ENCODE measurements at places on chromosomes 3 and 15. TPM values are rescaled to one million over a fixed set of nuclear protein-coding genes. Genes with fewer than 3 reads are reported as not detected.

- no peak overlapping the region for H3K27ac ChIP-seq
- no peaks in the 10 kb centered on the region for H3K27me3 ChIP-seq
- no peak for DNase-seq
- no peak overlapping the region for H3K4me3 ChIP-seq
- no peaks in the 10 kb centered on the region for H3K4me1 ChIP-seq
- H3K36me3 ChIP-seq, result no peaks in the 10 kb centered on the region
Measured at GRCh38 chr3:106176734-106177133, 307.9 kb upstream of the CBLB start.

DNA sequence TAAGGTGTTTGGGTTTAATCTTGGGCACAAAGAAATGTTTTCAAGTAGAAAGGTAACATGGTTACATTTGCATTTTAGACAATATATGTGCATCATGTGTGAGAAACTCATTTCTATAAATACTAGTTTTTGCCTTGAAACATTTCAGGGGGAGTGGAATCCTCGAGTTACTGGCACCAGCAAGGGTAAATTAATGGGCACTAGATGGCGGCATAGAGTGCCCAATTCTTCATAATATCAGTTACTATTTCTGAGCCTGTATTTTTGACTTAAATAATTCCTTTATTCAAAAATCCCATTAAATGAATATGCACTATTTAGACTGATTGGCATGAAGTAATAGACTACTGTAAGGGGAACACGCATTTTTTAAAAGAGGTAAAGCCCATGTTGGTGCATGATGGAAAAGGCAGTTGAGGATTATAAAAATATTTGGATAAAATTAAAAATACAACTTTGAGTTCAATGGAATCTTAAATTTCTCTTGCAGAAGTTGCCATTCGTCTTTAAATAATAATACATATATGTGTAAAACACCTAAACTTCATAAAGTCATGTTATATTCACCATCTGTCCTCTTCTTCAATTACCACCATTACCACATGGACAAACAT lies 106.3 kb downstream of the ZBTB20 start:
- H3K36me3 ChIP-seq, result no peaks in the 10 kb centered on the region
- H3K4me1 ChIP-seq, result no peaks in the 10 kb centered on the region
- H3K4me3 ChIP-seq, result no peak overlapping the region
- no peak overlapping the region for H3K27ac ChIP-seq
- no peaks in the 10 kb centered on the region for H3K27me3 ChIP-seq

DNA sequence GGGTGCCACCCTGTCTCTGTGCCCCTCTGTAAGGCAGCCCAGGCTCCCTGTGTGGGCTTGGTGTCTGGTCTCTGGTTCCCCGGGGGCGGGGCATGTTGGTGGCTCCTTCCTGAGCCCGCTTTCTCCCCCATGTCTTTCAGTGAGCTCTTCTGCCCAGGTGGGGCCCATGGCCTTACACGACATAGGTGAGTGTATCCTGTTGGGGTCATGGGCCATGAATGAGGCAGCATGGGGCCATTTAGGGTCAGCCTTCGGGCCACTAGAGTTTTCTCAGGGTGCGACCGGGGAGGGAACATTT lies 195.1 kb downstream of the UBE3A start:
- no peaks in the 10 kb centered on the region for H3K36me3 ChIP-seq
- no peak overlapping the region for H3K4me3 ChIP-seq
- no peak for DNase-seq
- no peak overlapping the region for H3K27ac ChIP-seq

- no peaks in the 10 kb centered on the region for H3K27me3 ChIP-seq
- DNase-seq, result peak; percentile 78
- no peaks in the 10 kb centered on the region for H3K4me1 ChIP-seq
- H3K36me3 ChIP-seq, result no peaks in the 10 kb centered on the region
- no peak overlapping the region for H3K4me3 ChIP-seq
Measured at GRCh38 chr15:92653836-92654539, 1.6 kb downstream of the FAM174B start.

DNA sequence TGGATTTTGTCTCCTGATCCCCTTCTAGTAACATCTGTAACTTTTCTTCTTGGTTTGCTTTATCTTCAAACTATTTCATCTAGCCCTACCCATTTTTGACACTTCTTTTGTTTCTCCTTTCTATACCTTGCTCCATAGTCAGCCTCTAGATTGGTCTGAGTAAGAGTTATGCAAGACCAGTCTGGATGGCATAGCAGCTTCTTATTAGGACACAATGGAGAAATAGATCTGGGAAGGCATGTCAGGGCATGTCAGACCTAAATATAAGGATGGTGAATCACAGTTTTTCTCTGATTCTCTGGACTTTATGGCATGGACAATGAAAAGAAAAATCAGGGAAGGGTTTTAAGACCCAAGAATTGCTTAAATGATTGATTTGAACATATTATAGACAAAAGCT lies 452.5 kb downstream of the RAP2B start:
- H3K27me3 ChIP-seq, result no peaks in the 10 kb centered on the region
- no peak overlapping the region for H3K4me3 ChIP-seq
- no peak overlapping the region for H3K27ac ChIP-seq
- no peaks in the 10 kb centered on the region for H3K36me3 ChIP-seq

DNA sequence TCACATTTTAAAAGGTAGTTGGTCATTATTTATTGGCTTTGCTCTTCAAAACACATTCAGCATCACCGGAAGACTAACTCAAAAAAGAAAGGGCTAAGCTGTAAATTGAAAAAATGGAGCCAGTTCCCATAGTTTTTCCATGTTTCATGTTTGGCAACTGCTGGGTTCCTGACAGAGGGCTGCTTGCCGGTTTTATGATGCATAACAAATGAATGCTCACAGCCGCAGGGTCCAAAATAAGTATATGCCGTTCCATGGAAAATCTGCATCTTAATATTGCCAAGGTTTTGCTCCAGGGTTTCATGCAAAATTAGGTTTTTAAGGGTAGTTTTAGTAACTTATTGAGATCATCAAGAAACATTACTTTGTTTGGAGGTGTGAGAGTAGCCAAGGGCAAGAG lies 15.8 kb downstream of the SLC12A1 start:
- DNase-seq, result peak; percentile 12
- no peaks in the 10 kb centered on the region for H3K36me3 ChIP-seq
- H3K27me3 ChIP-seq, result no peaks in the 10 kb centered on the region
- H3K27ac ChIP-seq, result no peak overlapping the region

DNA sequence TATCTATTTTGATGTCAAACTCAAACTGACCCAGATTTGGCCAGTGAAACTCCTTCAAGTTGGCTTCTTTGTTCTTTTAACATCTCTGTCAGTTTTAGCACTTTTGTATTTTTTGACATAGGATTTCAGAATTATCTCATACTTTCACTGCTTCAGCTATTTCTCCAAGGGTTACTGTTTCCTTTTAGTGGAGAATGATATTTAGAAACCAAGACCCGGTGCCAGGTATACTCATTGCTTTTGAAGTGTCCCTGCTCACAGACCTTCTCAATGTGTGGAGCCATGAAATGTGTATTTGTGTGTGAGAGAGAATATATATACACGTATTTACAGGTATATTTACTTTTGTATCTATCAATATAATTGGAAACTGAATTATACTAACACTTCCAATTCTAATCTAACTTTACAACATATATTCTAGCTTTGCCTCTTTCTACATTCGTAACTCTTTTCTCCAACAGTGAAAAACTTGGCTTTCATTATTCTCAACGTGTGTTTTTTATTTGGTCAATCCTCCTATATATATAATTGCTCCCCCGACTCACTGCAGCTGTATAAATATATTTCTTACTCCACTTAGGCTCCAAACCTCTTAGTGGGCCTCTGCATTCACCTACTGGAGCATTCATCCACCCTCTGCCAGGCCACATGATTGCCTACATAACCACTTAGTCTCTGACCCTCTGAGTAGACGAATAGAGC lies 54.0 kb downstream of the OTOL1 start:
- no peak overlapping the region for H3K27ac ChIP-seq
- H3K4me1 ChIP-seq, result no peaks in the 10 kb centered on the region
- H3K36me3 ChIP-seq, result no peaks in the 10 kb centered on the region
- no peak overlapping the region for H3K4me3 ChIP-seq
- no peak for DNase-seq

The LDHAL6B gene
- total RNA-seq, result not detected

The ENTPD3 gene
- total RNA-seq, result 1.1 TPM

The WNT5A gene
- 9.9 TPM for total RNA-seq

The IQCB1 gene
- total RNA-seq, result 16.9 TPM

The CLEC3B gene
- 45.3 TPM for total RNA-seq
